ENCODE measurements at places on chromosomes 1 and 21. TPM values are rescaled to one million over a fixed set of nuclear protein-coding genes. Genes with fewer than 3 reads are reported as not detected.

The HMGB4 gene
- not detected for total RNA-seq

The POGZ gene
- total RNA-seq, result 29.5 TPM

The PCBP3 gene
- total RNA-seq, result 0.32 TPM

The PLA2G2A gene
- total RNA-seq, result not detected

The CFHR5 gene
- total RNA-seq, result not detected

The TCHHL1 gene
- total RNA-seq, result not detected

The CDC7 gene
- 12.7 TPM for total RNA-seq

The KRTAP13-2 gene
- not detected for total RNA-seq

The PRAMEF4 gene
- not detected for total RNA-seq

The LCE3D gene
- 8.8 TPM for total RNA-seq

The BSND gene
- total RNA-seq, result not detected

The OR2T2 gene
- total RNA-seq, result not detected

The VWA5B1 gene
- total RNA-seq, result not detected

The OTUD3 gene
- total RNA-seq, result 4.7 TPM

The OR2T11 gene
- not detected for total RNA-seq

The LCE1E gene
- total RNA-seq, result 0.51 TPM

The C1orf210 gene
- 3.8 TPM for total RNA-seq

GRCh38 chr1:169003864-169004516, 102.5 kb upstream of the ATP1B1 start:
- peak; percentile 14 for DNase-seq

- DNase-seq, result no peak
Measured at GRCh38 chr21:46662367-46662654, 26.8 kb downstream of the PRMT2 start.

GRCh38 chr1:23402286-23403037, 22.1 kb downstream of the TCEA3 start:
- DNase-seq, result no peak

GRCh38 chr1:181166377-181167196, 78.1 kb downstream of the IER5 start:
- peak; percentile 52 for DNase-seq

DNA sequence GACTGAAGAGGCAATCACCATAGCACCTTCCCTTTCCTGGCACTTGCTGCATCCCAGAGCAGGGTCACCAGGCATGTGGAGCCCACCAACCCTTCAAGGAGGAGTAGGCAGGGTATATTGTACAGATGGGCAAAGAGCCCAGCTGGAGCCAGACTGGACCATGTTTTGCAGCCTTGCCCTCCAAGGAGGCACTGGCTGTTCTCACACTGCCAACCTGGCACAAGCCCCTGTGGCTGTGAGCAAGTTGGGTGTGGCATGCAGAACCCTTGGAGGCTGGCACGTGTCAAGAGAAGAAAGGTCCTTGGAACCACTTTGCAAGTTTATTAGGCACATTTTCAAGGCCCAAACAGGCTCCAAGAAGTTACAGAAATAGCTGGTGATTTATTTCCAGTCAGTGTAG, 146.4 kb downstream of the FOXD2 start:
- no peak for DNase-seq

GRCh38 chr1:177934927-177935326, 34.9 kb downstream of the SEC16B start:
- no peak for DNase-seq

DNA sequence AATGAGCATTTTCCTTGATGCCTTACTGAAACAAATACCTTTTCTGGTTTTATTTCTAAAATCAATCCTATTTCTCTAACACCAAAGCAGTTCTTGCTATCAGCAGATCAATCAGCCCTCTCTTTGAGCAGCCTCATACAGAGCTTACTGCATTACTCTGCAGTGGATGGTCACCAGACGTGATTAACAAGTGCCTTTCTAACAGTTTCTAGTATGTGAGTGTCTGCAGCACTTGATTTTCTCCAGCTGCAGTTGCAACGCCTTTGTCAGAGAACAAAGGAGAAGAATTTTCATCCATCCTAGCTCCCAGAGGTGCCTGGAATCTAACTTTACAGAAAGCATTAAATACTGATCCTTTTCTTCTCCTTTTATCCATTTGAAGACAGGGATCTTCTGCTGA, 177.3 kb upstream of the SGIP1 start:
- DNase-seq, result no peak

DNA sequence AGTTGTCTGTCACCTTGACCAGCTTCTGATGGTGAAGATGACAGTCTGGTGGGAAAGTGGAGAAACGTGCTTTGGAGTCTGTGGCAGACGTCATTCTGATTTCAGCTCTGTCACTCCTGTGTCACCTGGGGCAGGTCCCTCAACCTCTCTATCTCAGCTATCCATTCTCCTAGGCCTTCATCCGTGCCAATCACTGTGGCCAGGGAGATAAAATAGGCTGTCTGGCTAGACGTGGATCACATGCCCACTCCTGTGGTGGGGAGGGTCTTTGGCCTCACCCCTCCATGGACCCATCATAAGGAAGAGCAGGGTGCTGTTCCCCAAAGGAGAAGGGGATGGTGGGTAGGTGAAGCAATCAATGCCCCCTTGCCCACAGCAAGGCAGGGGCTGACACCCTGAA, 140.3 kb downstream of the ACTL8 start:
- DNase-seq, result no peak

GRCh38 chr1:216416488-216416887, 6.8 kb downstream of the USH2A start:
- no peak for DNase-seq

GRCh38 chr1:115829947-115830346, 11.0 kb downstream of the NHLH2 start:
- no peak for DNase-seq

- DNase-seq, result no peak
Measured at GRCh38 chr1:171507435-171507834, 22.1 kb downstream of the PRRC2C start.

DNA sequence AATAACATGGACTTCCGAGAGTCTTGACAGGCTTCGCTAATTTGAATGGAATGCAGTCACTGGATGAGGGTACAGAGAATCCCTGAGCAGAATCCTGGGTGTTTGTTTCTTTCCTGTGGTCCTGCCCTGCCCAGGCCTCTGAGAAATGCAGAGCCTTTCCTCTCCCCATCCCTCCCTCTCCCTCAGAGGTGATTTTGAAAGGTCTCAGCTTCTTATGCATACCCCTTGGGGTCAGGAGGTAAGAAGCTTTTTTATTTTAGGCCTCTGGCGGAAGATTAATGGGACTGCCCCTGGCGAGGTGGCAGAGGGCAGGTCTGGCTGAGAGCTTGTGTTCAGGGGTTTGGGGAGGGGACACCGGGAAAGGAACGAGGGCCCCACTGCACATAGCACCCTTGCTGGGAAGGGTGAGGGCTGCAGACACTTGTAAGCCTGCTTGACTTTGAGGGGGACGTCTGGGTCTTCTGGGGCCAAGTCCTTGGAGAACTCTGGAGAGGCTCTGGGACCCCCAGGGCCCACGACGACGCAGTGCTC, 116.5 kb upstream of the SLC45A1 start:
- DNase-seq, result no peak

DNA sequence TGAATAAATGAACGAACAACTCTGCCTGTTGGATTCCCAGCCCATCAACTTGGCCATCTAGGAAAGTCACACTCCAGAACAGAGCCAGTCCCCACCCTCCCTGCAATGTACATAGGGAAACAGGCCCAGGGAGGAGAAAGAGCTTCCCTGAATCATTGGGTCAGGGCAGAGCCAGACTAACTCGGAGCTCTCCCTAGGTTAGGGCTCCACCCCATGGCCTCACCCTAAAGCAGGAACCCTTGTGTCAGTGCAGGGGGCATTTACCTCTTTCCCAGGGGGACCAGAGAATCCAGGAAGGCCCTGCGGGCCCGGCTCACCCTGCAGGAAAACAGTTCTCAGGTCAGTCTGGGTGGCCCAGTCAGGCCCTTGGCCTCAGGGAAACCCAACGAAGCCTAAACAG, 11.6 kb downstream of the COL9A2 start:
- DNase-seq, result no peak

GRCh38 chr1:239212811-239213220, 173.6 kb upstream of the CHRM3 start:
- DNase-seq, result no peak

GRCh38 chr1:166721145-166721544, 118.1 kb upstream of the POGK start:
- no peak for DNase-seq

DNA sequence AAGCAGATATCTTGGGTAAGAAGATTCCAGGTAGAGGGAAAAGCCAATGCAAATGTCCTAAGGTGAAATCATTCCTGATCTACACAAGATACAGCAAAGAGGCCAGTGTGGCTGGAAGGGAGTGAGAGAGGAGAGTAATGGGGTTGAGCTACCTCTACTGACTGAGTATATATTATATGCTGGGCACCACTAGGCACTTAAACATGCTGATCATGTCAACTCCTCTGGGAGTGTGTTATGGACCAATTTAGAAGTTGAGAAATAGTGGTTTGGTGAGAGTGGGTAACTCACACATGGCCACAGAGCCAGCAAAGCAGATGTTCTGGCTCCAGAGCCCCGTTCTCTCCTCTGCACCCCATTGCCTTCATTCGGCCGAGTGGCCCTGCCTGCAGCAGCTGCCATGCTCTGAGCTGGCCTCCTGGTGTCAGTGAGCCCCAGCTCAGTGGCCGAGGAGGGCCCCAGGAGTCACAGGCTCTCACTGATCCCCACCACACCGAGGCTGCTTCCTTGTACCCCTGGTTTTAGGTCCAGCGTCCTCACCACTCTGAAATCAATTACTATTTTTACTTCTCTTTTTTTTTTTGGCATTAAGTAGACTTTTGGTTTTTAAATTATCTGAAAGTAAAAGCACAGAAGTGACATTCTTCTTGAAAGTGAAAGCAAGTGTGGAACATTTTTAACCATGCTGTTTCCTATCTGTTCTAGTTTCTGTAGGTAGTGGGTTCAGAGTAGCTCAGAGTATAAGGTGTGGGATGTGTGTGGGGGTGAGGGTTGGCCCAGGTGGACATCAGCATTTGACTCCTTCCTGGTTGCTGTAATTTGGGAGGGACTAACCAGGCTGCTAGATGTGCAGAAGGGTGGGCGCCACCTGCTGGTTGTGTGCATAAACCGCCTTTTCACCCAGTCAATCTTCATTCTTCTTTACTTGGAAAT, 45.8 kb upstream of the CRNN start:
- no peak for DNase-seq

GRCh38 chr21:44437371-44437695, 18.0 kb upstream of the LRRC3 start:
- no peak for DNase-seq

DNA sequence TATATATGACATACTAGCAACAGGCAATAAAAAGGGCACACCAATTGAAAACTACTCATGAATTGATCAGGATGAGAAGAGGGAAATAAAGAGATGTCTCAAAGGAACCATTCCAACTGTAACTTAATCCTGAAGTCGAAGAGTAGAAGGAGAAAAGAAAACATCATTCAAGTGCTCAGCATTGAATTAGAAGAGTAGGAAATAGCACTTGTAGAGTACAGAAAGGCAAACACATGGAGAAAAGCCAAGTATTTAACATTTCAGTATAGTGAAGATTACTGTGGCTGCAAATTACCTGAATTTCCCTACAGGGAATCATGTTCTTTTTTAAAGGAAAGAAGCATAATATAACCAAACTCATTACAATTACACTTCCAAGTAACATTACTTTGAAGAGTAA, 205.0 kb downstream of the KCTD3 start:
- no peak for DNase-seq

DNA sequence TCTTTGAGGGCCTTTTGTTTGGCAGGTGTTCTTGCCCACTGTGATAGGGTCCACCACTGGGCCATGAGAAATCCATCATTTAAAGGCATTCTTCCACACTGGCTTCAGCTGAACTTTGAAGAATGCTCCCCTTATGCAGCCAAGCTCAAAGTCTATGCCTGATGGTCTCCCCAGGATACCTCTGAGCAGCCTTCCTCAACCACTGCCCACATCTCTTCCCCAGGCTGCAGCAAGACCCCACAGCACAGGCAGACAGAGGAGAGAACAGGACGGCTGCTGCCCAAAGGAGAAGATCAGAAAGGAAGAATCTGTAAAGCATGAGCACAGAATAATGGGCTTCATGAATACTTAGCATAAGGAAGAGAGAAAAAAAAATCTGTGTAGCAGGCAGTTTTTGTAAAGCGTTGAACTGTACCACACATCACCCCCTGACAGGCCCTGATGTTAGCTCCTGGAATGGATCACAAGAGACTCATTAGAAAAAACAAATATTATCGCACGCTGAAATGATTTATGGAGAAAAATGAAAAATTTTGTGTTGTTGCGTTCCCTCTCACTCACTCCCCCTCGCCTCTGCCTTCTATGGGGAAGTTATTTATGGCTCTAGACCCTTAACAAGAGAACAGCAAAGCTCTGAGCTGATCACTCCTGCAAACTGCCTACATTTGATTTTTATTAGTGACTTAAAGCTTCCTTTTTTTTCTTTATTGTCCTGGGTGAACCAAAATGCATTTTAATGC, 134.1 kb downstream of the TMEM53 start:
- DNase-seq, result no peak

GRCh38 chr1:246032031-246032551, 475.0 kb downstream of the SMYD3 start:
- DNase-seq, result no peak

- DNase-seq, result no peak
Measured at GRCh38 chr21:46424621-46425020, 34.1 kb upstream of the DIP2A start.

GRCh38 chr1:7505771-7506453, 265.2 kb upstream of the VAMP3 start:
- no peak for DNase-seq

DNA sequence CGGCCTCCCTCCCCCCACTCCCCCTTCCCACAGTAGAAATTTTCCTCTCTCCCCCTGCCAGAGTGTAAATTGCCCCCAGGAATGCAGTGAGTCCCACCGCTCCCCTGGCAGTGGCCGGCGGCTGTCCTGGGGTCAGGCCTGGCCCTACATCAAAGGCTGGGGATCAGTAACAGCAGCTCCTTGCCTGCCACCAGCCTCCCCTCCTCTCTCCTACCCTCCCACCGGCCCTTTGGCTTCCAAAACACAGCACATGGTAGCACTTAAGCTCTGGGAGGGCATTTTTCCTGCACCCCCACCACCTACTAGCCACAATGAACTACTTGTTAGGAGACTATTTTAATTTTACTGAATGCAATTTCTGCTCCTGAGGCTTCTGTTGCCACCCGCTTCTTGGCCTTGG, 9.0 kb upstream of the COL8A2 start:
- no peak for DNase-seq

DNA sequence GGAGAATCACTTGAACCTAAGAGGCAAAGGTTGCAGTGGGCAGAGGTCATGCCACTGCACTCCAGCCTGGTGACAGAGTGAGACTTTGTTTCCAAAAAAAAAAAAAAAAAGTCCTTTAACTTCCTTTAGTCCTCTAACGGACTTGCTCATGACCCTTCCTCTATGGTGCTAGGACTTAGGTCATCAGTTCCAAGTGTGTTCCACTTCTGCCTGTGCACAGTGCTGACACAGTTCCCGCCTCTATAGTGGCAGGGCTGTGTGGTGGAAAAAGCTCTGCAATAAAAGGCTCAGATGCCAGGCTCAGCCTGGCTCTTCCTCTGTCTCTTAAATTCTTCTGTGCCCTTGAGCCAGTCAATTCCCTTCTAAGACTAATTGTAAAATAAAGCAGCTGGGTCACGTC, 22.0 kb downstream of the CC2D1B start:
- DNase-seq, result no peak
